SHP77 treated with DMSO at 0.1 percent for 48 hours (cell line): ENCODE measurements at places on chromosomes 5 and 9.

DNA sequence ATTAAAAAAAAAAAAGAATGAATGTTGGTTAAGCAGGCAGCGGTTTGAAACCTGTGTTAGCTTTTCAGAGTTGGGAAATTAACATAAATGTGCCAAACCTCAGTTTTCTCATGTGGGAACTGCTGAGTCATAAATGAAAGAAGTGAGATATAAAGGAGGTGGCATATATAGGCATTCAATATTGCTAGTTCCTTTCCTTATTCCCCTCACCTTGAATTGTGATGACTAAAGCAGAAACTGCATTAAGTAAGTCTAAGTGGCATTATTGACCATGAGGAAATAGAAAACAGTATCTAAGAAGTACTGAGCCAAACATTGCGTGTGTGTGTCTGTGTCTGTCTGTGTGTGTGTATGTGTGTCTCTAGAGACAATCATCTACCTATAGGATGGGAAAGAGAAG is 691.2 kb downstream of the TLR4 start:
- DNase-seq, result no peak

DNA sequence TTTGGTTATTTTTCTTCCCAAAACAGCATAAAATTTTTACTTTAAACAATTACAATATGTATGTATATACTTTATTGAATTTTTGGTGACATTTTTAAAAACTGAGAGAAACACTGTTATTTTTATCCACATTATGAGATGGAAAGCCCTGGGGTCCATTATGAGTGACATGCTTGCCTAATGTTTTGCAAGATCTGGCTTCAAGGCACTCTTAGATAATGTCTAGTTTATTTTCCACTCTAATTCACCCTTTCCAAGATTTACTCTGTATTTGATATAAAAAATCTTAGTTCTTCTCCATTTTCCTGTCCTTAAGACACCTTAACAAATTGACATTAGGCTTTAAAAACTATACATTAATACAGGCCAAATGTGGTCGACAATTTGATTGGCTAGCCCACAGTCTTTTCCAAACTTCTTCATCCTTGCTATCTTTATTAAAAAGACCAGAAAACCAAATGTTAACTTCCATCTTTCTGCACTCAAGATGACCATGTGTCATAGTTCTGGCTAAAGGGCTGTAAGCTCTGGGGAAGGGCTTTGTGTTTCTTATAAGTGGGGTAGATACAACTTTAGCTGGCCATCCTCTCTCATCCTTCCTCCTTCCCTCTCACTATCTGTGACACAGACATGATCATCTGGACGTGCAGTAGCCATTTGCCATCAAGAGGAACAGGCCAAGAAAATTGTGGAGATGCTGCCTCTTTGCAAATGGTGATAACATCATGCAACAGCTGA is 561.1 kb downstream of the PDE4D start:
- DNase-seq, result no peak

DNA sequence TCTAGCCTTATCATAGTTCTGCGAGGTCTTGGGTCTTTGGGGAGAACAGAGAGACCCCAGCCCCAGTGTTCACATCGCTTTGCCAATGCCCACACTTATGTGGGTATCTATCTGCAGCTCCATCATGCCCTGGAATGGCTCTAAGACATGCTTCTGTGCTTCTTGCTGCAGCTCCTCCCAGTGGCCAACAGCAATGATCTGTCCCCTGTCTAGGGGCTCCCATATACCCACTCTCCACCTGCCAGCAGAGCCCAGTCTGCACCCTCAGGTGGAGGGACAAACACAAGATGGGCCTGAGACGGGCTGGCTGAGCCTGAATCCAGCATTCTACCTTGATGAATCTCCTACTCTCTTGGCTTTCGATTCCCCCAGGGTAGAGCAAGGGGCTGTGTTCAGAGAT is 14.6 kb upstream of the DAP start:
- no peak for DNase-seq

GRCh38 chr5:96247097-96247701 is 185.8 kb downstream of the PCSK1 start:
- no peak for DNase-seq

DNA sequence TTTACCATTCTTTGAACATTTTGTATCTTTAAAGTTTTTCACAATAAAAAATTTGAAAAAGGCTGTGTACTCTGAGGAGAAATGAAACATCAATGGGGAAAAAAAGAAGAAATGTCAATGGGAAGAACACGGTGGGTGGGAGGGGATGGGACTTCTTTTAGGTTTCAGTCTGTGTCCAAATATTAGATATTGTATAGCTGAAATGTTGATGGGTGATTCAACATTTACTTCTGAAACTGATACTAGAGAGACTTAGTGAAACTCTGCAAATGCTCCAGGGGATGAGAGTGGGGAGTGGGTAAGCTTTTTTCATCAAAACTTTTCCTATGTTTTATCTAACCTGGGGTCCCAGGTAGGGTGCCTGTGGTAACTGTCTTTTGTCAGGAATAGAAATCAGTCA is 311.9 kb downstream of the MAN2A1 start:
- no peak for DNase-seq

GRCh38 chr9:34559624-34560455 is 29.7 kb downstream of the CNTFR start:
- no peak for DNase-seq

- no peak for DNase-seq
These were observed 28.5 kb downstream of the MAN2A1 start for GRCh38 chr5:109718216-109718615.

DNA sequence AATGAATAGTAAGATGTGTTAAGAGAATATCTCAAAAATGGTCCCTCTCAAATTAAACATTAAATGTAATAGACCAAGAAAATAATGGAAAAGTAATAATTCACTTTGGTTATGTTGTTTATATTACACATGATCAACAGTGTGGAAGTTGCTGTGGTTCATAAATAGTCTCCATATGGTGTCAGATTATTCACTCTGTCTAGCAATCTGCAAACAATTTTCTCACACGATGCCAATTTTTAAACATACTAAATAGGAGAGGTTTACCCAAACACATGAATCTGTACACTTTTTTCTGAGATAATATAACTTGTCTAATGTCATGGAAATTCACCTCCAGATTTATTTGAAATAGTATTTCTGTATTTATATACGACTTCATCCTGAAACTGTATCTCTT is 217.4 kb upstream of the FBXL7 start:
- DNase-seq, result no peak

DNA sequence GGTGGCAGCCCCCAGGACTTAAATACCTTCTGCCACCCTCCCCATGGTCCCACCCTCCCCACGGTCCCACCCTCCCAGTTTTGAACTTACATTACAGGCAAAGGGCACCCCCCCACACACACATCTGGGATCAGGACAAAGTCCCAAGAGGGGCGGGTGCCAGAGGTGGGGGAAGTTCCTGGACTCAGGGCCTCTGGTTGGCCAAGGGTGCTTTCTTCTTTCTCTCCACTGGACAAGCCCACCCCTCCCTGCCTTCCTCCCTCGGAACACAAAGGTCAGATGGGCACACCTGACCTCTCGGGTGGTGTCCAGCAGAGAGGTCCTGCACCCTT is 19.1 kb upstream of the RALGDS start:
- DNase-seq, result no peak

GRCh38 chr9:89952401-89952800 is 347.6 kb downstream of the GADD45G start:
- DNase-seq, result no peak

DNA sequence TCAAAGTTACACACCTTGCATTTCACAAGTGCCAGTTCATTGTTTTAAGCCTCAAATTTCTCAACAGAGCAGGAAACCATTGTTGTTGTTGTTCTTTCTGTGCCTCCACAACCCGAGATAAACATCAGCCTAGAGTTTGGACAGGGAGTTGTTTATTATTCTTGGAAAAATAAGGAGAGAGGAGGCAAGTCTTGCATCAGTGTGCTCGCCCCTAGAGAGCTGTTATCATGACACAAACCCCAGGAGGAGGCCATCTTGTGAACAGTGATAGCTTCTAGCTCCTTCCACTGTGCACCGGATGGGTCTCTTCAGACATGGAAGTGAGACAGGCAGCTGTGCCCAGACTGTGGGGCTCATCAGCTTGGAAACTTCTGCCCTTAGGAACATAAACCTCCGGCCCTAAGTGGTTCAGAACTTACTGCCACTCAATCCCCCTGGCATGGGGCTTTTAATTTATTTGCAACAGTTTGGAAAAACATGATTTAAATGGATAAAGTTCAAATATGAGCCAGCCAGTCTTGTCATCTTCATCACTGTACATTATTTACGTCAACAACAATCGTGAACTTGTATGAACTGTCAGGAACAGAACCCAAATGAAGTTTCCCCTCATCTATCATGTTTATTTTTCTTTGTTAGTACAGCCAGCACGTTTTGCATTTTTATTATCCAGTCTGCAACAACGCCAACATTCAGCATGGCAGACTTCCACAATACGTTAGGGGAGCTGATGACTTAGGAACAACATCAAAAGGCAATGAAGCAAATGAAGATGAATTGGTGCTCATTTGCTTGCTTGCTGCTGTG is 181.7 kb upstream of the S1PR3 start:
- no peak for DNase-seq

GRCh38 chr9:114004221-114004716 is 73.8 kb downstream of the AMBP start:
- DNase-seq, result no peak

DNA sequence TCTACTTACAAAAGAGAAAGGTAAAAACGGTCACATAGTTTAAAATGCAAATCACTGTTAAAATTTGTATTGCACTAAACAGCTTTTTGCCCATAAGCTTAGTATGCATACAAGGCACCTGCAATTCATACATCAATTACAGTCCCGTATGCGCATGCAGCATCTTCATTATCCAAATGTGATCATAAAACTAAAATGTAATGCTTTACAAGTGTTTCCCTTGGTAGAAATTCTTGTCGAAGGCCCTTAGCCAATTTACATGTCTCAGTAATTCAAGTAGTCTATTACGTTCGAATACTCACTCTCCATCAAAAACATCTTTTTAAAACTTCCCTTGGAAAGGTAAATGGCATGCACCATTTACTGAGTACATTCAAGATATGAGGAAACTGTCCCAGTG is 32.6 kb downstream of the TRPM6 start:
- no peak for DNase-seq

DNA sequence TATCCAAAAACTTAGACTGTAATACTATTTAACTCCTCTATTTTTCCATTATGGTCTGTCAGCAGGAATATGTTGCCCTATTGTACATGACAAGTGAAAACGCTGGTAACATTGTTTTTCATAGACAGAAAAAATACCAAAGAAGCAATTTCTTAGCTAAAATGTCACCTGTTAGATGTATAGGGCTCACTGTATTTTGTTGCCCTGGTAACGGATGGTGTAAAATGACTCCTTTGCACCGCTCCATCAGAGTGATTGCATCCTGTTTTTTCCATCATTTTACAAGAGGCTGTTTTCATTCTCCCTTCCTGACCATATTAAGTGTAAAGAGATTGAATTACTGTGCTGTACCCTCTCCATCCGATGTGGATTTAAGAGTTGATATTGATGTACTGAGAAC is 460.1 kb upstream of the TLE4 start:
- DNase-seq, result no peak

- no peak for DNase-seq
These were observed 7.4 kb downstream of the SMARCA2 start for GRCh38 chr9:2022560-2022959.

- peak; percentile 24 for DNase-seq
These were observed 95.0 kb downstream of the ADAMTSL1 start for GRCh38 chr9:18568973-18569372.

DNA sequence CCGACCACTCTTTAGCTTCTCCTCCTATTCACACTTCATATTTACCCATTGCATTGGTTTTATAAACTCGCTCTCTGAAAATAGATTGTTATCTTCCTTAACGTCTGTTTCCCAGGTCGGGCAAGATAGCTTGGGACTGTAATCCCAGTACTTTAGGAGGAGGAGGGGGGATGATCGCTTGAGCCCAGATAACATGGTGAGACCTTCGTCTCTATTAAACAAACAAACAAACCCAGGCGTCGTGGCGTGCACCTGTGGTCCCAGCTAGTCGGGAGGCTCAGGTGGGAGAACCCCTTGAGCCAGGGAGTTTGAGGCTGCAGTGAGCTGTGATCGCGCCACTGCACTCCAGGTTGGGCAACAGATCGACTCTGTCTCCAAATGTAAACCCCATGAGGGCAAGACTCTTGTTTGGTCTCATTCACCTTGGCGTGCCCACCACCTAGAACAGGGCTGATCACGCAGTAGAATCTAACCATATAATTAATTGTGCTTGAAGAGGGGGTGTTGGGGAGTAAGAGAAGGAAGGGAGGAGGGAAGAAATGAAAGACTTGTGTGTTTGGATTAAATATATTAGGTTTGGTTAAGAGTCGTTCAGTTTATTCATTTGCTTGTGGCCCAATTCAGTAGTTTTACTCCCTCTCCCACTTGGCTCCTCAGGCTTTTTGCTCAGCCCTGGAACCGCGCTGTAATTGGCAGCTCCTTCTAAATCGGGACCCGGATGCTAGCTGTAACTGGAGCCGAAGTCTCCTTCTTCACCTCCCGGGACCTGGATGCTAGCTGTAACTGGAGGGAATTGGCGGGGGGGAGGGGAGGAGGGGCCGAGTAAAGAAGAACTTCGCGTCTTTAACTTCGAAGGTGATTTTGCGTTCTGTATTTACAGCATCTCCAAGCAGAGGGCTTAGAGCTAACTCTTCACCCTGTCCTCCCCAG is 24.9 kb downstream of the CDKN2A start:
- DNase-seq, result no peak

DNA sequence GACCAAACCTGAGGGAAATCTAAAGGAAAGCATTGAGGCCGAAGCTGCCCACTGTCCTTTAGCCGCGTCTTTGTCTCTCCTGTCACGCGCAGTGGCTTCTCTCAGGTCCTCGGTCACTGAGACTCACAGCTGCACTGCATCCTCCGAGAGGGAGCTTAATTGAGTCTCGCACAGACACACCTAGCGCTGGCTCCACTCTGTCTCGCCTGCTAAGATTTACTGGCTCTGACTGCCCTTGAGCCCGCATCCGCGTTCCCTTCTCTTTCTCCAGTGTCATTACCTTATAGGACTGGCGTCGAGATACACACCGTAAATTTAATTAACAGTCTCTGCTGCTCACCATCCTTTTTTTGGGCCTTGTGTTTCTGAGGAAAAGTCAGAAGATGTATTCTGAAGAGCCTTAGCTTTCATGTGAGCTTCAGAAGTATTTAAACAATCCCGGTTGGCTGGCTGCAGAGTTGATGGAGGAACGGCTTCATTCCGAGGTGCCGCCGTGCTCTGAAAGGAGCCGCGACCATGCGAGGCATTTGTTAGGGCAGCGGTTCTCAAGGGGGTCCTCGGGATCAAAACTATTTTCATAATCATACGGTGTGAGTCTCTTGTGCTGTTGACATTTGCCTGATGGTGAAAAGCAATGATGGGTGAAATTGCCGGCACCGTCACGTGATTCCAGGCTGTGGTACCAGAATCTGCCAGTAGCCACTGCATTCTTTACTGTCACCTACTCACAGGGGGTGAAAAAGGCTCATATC is 58.3 kb downstream of the GPR107 start:
- DNase-seq, result no peak
